ENCODE measurements at places on chromosomes 6 and 20.

GRCh38 chr20:49280463-49281058 is 2.7 kb upstream of the ZNFX1 start:
- no peak for DNase-seq

DNA sequence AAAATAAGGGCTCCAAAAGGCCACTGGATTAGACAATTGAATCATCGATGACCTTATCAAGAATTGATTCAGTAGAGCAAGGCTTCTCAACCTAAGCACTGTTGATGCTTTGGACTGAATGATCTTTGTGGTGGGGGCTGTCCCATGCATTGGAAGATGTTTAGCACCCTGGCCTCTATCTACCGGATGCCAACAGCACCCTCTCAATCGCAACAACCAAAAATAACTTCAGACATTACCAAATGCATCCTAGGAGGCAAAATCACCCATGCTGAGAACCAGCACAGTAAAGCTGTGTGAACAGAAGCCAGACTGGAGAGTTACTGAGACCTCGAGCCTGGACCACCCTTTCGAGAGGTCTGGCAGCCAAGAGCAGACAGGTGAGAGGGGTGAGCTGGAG is 67.5 kb downstream of the TBC1D7 start:
- DNase-seq = no peak

DNA sequence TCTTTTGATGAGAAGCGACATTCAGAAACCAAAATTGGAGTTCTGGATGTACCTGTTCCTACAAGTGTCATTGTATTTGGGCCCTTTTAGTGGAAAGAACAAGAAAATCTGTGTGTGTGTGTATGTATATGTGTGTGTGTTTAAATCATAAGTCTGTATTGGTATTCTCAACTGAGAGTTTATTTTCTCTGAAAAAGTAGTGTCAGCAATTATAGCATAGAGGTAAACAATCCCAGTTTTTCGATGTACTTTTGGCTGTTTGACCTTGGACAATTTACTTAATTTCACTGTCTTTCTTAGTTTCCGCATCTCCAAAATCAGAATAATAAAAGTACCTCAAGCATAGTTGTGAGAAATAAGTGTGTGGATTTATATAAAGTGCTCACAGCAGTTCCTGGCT is 57.2 kb downstream of the EYA4 start:
- DNase-seq = no peak

DNA sequence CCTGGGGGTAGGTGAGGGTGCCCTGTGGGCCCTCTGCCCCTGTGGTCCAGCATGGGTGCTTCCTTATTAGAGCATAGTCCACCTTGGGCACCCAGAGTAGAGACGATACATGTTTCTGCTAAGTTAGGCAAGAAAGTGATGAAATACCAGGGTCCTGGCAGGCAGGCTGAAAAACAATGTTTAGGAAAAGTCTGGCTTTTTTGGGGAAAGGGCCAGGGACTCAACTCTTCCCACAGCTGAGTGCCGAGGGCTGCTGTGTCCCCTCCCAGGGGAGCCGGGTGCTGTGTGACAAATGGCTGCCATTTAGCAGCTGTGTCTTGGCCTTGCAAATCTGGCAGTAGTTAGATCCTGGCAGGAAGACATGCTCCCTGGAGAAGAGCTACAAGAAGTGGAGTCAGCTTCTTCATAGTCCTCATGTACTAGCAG is 61.5 kb downstream of the RREB1 start:
- DNase-seq = no peak

DNA sequence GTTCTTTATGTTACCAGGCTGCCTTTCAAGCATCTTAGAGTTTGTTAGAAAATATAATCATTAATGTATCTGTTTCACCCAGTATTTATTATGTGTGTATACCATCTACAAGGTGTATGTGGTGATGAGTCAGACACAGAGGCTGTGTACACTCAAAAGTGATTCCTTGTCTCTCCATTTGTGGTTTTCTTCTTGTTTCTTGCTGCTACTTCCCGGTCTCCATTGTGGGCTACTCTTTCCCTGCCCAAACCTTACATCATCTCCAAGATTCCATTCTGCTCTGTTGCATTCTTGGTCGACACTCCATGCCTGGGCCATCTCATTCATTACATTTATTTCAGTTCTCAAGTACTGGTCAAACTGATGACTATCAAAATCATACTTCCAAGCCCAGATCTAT is 182.2 kb upstream of the STXBP5 start:
- DNase-seq = no peak

GRCh38 chr20:62761759-62762131 is 34.5 kb upstream of the MRGBP start:
- no peak for DNase-seq

DNA sequence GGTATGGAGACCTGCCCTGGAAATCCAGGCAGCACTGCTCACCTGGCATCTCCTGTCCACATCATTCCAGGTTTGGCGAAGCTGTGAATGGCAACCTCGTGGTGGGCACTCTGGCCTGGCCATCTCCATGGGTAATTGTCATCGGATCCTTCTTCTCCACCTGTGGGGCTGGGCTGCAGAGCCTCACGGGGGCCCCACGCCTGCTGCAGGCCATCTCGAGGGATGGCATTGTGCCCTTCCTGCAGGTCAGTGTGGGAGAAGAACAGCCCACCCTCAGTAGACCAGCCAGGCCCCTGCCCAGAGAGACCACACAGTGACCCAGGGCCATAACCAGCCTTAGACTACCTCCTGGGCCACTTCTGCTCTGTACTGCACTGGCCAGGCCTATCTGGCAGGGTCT is 15.9 kb downstream of the SLC12A5 start:
- DNase-seq = no peak

DNA sequence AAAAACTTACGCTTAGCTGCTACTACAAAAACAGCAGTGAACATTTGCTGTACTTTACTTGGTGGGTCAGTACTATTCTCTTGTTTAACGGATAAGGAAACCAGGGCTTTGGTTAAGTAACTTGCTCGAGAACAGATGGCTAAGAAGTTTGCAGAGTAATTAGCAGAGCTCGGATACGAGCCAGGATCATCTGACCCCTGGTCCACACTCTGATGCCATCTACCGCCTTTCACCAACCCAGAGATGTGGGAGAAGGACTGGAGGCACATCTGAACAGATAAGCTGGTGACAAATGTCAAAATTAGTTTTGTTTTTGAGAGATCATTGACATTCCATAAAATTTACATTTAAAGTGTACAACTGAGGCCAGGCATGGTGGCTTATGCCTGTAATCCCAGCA is 18.9 kb upstream of the RPL7L1 start:
- no peak for DNase-seq

DNA sequence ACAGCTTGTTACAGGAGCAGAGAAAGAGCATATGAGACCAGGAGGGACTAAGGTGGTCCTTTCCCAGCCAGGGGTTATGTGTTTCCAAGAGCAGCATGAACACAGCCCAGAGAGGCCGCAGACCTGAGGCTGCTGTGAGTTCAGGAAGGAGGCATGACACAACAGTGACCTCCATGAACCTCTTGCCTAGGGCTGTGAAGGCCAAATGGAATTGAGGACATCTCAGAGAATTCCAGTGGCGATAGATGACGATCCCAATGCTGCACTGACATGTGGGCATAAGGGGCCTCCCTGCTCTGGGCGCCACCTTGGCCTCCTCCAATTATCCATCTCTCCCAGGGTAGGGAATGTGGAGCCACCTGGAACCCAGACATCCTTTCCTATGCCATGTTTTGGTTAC is 79.9 kb upstream of the FUCA2 start:
- DNase-seq = no peak

DNA sequence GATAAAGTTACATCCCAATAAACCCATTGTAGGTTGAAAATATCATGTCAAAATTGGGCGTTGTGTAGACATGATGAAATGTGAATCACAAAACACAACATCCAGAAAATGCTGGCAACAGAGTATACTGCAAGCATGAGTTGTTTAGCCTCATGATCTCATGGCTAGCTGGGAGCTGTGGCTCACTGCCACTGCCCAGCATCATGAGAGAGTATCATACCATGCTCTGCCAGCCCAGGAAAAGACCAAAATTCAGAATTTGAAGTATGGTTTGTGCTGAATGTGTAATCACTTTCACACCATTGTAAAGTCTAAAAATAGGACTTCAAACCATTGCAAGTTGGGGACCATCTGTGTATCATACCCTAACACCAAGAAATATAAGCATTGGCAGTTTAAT is 45.2 kb upstream of the SMAP1 start:
- no peak for DNase-seq

- no peak for DNase-seq
These were observed 859.7 kb downstream of the EPHA7 start for GRCh38 chr6:92559611-92560010.
